Stimulated activated CD4-positive, alpha-beta T cell treated with anti-CD3 and anti-CD28 coated beads, Interleukin-1b, Interleukin-23, amount 100 ng/mL, for 4 hours (primary cell): ENCODE measurements at places on chromosomes 11 and 22.
A peak's percentile ranks its signal among the peaks of the same experiment; 100 is the strongest.

- no peak for DNase-seq
These were observed 23.6 kb upstream of the PDE2A start for GRCh38 chr11:72697814-72698213.

DNA sequence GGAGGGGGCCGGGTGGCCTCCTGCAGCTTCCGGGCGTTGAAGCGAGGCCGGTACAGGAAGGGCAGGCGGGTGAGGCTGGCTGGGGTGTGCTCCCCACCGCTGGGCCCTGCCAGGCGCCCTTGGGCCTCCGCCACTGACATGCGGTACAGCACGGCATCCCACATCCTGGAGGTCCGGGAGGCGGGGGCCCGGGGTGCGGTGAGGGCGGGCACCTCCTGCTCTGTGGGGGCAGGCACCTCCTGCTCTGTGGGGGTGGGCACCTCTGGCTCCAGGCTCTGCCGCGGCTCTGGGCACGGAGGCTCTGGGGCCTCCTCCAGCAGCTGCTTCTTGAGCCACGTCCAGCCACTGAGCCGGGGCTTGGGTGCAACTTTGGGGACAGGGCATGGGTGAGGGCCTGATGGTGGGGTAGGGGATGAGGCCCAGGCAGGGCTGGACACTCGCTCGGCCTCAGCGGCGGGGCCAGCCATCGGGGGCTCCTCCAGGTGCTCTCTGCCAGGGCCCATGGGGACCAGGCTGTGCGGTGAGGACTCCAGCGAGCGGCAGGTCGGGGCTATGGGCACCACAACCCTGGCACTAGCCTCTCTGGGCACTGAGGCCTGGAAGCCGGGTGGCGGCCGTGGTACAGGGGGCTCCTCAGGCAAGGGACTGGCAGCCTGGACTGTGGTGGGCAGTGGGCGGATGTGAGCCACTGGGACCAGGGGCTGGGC, 2.3 kb downstream of the PRR33 start:
- DNase-seq, result peak; percentile 55

- DNase-seq, result no peak
These were observed 35.1 kb downstream of the LINC01488 start for GRCh38 chr11:69516526-69516925.

DNA sequence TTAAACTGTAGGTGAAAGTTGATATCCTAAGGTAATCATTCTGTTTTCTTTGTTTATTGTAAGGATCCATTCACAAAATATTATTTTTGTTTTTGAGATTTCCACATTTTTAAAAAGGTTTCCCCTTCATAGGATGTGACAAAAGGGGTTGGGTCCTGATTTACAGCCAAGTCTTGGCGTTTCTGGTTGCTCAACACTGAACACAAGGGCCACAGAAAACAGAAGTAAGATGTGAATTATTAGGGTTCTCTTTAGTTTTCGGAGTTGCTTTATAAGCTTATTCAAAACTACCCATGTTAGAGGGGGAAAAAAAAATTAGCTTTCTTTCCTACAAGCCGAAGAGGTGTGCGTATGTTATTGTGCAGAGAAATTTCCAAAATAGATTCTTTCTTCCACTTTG, 30.0 kb upstream of the FLI1 start:
- DNase-seq, result no peak

GRCh38 chr11:95968585-95968984, 44.7 kb upstream of the MTMR2 start:
- DNase-seq, result no peak

DNA sequence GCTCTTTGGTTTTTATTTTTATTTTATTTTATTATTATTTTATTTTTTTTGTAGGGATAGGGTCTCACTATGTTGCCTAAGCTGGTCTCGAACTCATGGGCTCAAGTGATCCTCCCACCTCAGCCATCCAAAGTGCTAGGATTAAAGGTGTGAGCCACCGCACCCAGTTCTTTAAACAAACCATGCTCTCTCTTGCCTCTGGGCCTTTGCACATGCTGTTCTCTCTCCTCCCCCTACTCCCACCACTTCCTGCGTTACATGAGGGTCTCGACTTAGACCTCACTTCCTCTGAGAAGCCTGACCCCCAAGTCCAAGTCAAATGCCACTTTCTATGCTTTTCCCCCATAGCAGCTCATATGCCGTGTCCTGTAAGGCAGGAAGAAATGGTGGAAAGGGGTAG, 15.2 kb upstream of the TCF20 start:
- no peak for DNase-seq

- DNase-seq, result no peak
These were observed 26.0 kb upstream of the TMPRSS5 start for GRCh38 chr11:113732092-113732491.

DNA sequence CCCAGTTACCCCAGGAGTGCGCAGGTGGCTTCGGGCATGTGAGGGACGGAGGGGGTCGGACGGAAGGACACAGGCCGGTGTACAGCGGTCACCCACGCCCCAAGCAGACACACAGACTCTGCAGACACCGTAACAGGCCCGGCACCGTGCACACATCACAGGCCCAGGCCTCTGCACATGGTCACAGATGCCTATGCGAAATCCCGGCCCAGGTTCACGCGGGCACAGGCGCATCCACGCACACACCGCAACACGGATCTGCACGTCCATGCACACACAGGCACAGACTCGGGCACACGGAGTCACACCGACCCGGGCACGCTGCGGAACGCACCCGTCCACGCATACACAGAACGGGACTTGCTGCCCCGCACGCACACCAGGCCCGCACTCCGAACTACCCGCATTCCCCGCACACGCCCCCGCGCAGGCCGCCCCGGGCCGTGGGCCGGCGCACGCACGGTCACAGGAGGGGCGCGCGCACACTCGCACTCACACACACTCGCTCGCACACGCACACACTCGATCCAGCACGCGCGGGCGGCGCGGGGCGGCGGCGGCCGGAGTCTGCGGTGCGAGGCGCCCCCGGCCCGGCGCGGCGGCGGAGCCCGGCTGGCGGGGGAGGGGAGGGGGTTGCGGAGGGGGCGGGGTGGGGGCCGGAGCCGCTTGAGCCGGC, at the start of gene MGAT3:
Gene MGAT3 (plus strand): TSS at position 491 of the 676 bp plus-strand sequence. CDS start 30,336 bp downstream, outside the sequence.
- no peak for DNase-seq

- DNase-seq, result no peak
These were observed 27.0 kb downstream of the TESMIN start for GRCh38 chr11:68724293-68724692.

DNA sequence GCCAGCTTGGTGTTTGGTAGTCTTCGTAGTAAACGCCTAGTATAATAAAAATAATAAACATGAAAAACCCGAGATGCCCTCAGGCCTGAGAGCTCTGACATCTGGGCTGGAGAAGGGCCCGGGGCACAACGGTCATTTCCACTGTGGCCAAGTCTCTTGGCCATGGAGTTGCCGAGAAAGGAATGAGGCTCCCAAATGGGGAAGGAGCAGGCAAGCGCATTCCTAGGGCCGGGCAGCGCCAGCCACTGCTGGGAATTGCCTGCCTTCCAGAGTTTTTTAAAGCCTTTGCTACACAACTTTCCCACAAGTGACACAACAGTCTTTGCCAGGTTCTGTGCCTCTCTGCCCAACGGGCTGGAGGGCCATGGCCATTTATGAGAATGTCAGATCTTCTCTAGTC, 103.4 kb downstream of the NAV2 start:
- no peak for DNase-seq

DNA sequence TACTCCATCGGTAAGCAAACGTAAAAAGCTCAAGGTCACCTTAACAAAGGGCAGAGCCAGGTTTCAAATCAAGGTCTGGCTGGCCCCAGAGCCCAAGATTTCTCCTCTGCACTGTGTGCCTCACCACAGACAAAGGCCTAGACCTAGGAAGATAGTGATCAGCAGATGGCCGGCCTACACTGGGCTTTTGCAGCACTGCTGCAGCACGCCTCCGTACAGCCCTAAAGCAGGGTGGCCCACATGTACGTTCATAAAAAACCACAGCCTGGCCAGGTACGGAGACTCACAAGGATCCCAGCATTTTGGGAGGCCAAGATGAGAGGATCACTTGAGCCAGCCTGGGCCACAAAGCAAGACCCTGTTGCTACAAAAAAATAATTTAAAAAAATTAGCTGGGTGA, 106.3 kb upstream of the PITPNB start:
- no peak for DNase-seq

GRCh38 chr11:1234771-1235305, 12.0 kb downstream of the MUC5B start:
- DNase-seq, result no peak

DNA sequence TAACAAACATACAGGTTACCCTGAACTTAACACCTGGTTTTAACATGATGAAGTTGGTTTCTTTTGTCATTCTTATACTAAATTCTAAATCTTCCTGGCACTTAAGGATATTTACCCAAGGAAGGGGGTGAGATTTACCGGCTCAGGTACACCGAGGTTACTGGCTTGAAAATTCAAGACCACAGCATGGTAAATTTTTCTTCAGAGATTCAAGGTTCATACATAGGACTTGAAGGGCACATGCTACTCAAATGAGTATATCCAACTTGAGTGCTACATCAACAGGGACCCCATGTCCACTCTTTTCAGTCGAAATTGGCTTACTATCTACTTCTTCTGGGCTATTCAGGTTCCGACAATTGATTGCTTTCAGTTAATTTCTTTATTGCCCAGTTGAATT, 12.7 kb downstream of the SERPING1 start:
- no peak for DNase-seq

DNA sequence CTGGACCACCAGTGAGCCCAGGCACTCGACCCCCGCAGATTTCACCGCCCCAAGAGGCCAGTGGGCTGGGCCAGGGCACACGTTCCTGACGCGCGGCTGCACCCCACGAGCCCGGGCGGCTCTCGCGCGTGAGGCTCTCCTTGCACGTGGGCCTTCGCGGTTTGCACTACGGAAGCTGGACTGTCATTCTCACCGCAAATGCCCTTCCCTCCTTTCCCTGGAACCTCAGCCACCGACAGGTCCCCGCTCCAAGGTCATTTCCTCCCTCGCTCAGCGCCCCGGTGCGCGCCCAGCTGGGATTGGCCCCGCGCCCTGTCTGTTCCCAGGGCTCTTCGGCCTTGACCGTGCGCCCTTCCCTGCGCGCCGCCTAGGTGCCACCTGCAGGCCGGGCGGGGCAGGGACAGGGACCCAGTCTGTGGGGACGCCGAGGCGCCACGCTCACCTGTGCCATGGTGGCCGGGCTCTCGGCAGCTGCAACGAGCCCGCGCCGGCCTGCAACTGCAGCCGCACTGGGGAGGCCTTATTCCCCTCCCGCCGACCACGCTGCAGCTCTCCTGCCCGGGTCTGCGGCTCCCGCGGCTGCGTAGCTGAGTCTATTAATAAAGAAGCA, 2.1 kb upstream of the CPT1A start:
- peak; percentile 54 for DNase-seq

- DNase-seq, result no peak
These were observed 112.1 kb upstream of the BDNF start for GRCh38 chr11:27812341-27812740.

DNA sequence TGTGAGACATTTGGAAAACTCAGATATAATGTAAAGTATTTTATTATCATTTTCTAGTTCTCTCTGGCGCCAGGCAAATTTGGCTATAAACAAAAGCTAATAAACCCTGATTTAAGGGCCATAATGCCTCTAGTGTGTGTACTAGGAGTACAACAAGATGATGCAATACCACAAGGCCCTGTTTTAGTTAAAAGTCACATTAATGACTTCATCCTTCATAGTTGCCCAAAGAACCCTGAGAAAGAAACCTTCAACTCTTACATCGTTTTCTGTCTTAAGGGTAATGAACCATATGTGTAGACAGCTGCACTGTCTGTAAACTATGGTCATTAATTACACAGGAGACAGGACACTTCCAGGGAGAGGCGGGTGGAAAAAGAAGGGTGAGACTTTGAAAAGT, 538.4 kb downstream of the FAM181B start:
- no peak for DNase-seq

GRCh38 chr11:46198245-46199240, 77.3 kb upstream of the PHF21A start:
- DNase-seq, result no peak

DNA sequence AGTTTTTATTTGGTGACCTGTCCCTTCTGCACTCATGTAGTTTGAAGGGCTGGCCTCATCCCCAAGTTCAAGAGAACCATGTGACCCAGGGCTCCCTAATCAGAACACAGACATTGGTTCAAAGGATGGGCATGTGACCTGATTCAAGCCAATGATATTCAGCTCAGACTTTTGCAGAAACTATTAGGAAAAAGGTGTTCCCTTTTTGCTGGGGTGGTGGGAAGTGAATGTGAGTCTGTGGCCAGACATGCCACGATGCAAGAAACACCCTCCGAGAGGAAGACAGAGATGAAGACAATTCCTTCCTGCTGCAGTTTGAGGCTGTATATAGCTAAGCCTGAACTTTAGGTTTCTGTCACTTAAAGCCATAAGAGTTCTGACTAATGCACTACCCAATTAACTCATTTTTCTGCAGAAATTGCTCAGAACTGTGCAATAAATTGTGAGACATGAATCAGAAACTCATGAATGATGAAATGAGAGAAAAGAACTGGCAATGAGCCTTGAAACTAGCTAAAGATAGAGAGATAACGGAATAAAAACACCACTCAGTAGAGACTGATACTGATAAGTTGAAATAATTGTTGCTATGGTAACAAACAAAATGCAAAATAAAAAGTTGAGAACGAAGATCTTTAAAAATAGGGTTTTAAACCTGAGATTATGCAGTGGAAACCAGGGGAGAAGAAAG, 9.2 kb upstream of the MAPK1 start:
- peak; percentile 9 for DNase-seq

DNA sequence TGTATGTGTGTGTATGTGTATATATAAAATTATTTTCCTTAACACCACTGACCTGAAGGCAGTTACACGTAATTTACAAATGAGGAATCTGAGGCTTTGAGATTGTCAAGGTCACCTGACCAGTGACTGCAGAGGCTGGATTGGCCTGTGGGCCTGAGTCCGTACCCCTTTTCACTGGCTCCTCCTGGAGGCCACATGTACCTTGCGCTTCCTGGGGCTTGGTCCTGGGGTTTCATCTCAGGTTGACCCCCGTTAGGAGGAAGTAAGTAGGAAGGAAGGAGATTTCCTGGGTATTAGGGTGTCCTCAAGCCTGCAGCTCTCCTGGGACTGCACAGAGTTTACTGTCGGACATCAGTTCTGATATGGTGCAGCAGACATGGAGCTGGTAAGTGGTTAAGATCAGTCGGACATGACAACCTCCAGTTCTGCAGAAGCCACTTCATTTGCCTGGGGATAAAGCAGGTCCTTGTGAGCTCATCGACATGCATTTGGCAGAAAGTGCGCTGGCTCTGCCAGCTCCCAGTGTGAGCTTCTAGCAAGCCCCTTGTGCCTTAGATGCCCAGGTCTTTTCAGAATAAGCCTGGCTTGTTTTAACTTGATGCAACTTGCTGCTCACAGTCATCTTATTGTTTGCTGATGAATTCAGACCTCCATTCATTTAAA, 36.6 kb downstream of the ST3GAL4 start:
- DNase-seq, result no peak

DNA sequence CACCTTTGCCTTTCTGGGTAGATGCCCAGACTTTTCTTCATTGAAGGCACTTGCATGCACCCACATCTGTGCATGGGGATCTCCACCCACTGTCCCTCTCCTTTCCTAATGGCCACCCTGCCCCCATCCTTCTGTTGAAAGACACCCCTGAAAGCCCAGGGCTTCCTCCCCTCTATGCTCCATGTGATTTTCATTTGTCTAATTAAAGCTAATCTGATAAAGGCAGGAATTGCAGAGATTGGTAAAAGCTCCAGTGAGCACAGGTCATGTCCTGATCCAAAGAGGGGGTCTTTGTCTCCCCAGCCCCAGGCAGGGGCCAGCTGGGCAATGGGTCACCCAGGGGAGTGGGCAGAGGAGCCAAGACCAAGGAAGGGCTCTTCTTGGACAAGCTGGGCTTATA, 107.6 kb upstream of the CD82 start:
- DNase-seq, result no peak
